ENCODE measurements at places on chromosomes 7 and 10. TPM values are rescaled to one million over a fixed set of nuclear protein-coding genes. Genes with fewer than 3 reads are reported as not detected.

DNA sequence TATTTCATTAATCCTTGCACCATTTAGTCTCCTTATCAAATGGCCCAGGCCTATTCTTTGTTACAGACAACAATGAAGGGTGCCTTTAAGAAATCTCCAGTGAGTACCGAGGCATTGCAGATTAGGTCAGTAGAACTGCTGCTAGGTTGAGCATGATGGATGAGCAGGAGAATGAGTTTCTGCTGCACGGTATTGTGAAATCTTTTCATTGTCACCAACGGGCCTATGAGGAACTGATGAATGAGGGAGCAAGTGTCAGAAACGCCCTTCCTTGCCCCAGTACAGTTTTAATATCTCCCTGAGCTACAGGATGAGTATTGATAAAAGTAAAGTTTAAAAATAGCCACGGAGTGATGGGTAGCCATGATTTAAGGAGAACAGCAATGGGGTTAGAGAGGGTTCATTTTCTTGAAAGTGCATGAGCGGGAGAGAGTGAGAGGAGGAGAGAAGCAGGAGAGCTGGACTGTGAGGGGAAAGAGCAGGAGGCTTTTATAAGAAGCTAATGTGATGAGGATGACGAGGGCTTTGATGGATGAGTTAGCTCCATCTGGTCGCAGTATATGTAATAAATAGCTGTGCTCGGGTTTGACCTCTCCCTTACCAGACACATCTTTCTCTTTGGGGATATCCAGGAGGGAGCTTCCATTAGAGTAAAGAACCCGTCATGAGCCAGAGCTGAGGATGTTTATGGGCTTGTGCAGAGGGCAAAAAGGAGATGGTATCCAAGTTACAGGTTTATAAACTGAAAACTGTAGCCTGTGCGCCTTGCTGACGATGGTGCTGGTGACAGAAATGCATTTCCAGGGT lies 526.1 kb downstream of the LRMDA start:
- DNase-seq = no peak

- no peak for DNase-seq
Observed at GRCh38 chr7:45027774-45028114, 27.7 kb downstream of the CCM2 start.

The PRSS37 gene
- total RNA-seq = not detected

The JCAD gene
- 29.2 TPM for total RNA-seq

- no peak for DNase-seq
Observed at GRCh38 chr7:105587909-105588635, 6.8 kb upstream of the EFCAB10 start.

DNA sequence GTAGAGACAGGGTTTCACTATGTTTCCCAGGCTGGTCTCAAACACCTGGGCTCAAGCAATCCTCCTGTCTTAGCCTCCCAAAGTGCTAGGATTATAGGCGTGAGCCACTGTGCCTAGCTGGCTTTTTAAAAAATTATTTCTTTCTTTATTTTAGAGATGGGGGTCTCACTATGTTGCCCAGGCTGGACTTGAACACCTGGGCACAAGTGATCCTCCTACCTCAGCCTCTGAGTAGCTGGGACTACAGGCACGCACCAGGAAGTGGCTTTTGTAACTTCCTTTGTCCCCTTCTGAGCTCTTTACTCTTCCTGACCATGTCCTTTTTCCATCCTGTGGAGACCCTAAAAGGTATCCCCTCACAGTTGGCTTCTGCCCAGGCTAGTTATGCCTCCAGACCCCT lies 2.1 kb upstream of the MYOZ1 start:
- no peak for DNase-seq

GRCh38 chr10:123611876-123612275 lies 54.3 kb upstream of the GPR26 start:
- DNase-seq = no peak

The ATP6V0A4 gene
- not detected for total RNA-seq

The FIGNL1 gene
- 4.6 TPM for total RNA-seq

The TRIM50 gene
- total RNA-seq = not detected

The AS3MT gene
- 10.0 TPM for total RNA-seq

DNA sequence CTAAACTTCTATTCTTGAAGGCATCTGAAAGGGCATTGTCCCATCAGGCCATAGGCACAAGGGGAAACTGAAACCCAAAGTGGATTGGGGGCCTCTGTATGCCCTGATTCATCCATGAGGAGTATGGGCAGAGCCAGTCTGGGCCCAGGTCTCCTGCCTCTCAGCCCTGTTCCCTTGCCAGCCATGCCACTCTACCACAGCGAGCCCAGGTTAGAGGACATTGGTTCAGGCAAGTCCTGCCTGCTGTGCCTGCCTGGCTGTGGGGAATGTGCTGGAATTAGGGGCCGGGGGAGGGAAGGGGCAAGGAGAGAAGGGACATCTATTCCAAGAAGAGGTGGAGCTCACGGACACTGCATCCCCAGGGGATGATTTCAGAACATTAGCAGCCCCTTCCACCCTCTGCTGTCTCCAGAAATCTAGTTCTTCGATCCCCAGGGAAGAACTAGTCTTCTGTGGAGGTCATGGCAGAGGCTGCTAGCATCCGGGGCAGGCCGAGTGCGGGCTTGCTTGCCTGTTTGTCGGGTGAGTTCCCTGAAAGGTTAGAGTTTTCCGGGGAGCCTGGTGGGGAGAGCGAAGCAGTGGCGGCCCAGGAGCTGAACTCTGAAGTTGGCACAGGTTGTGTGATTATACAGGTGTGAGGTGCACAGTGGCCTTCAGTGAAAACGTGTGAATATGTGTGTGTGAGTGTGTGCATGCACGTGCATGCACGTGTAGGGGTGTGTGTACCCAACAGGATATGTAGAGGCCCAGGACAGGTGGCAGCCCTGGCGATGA lies 37.8 kb downstream of the TBATA start:
- DNase-seq = no peak

GRCh38 chr7:69422574-69422985 lies 175.7 kb upstream of the AUTS2 start:
- no peak for DNase-seq

DNA sequence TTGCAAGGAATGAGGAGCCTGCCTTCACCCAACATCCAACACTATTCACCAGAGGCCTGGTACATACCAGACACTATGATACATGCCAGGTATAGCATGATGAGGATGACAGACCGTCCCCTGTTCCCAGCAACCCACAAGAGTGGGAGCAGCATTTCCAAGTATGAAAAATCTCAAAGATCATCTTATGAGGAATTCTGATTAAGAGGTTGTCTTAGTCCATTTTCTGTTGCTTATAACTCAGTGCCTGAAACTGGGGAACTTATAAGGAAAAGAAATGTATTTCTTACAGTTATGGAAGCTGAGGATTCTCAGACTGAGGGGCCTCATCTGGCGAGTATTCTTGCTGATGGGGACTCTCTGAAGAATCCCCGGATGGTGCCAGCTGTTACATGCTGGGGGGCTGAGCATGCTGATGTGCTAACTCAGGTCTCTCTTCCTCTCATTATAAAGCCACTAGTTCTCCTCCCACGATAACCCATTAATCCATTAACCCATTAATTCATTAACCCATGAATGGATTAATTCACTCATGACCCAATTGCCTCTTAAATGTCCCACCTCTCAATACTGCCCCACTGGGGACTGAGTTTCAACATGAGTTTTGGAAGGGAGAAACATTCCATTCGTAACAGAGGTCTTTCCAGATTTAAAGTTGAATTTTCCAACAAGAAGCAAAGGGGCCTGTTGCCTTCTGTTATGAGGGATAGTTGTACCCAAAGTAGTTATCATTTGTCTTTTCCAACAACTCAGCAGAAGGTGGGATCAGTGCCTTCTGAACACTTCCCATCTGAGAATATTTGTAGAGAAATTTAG lies 173.9 kb downstream of the HERPUD2 start:
- DNase-seq = no peak

- DNase-seq = no peak
Observed at GRCh38 chr10:118042827-118043242, 3.9 kb downstream of the RAB11FIP2 start.

The GPNMB gene
- total RNA-seq = 130 TPM

GRCh38 chr7:149732111-149732561 lies 41.3 kb downstream of the ZNF467 start:
- peak; percentile 74 for DNase-seq

The OPN4 gene
- 0.89 TPM for total RNA-seq

The CLCN1 gene
- total RNA-seq = not detected

DNA sequence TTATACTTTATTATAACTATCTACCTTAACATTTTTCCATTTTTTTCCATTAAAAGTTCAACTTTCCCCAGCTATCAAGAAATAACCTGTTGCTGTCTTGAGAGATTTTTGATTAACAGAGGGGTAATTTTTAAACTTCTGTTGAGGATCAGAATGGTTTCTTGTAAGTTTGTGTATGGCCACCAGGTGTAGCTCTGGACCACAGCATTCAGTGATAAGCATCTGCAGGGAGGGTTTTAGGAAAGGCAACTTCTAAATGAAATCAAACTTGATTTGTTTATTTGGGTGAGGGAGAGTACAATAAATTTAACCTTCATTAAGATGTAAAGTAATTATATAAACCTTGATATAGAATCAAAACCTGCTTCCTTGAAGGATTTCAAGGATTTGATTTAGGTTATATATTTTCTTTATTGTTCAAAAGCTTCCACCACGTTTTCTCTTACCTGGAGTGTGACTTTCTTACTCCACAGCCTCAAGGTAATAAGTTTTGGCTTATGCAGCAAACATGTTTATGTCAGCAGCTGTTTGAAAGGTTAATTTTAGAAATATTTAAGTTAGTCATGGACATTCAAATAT lies 153.3 kb downstream of the STK31 start:
- no peak for DNase-seq

DNA sequence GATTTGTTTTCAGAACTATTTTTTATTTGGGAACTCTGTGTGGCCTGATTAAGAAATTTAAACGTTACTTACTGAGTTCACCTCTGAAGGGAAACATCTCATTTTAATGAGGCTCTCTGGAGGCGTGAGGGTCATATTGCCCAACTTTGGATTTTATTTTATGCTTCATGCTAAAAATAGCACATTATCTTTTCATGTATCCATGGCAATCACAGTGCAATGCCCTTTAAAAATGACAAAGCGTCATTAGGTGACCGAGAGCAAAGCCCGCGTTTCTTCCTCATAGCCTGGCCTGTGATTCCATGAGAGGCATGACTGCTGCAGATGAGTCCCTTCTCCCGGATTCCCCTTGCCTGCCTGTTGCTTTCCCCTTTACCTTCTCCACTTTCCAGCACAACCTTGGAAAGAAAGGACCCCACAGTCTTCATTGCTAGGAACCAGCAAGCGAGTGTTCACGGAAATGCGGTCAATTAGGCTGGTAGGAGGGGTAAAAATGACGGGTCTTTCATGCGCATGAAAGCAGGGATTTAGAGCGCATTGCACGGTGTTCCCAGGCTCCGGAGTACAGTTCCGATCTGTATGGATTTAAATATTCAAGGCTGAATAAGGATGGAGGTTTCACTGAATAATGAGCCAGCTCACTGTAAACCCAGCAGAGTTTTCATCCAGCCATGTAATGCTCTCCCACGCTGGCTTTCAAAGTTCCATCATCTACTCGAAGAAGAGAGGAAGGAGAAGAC lies 98.2 kb upstream of the PITRM1 start:
- no peak for DNase-seq

GRCh38 chr7:113774182-113774807 lies 144.5 kb downstream of the PPP1R3A start:
- DNase-seq = no peak

The ANKRD61 gene
- not detected for total RNA-seq

- no peak for DNase-seq
Observed at GRCh38 chr10:95352684-95353083, 61.9 kb upstream of the PDLIM1 start.

DNA sequence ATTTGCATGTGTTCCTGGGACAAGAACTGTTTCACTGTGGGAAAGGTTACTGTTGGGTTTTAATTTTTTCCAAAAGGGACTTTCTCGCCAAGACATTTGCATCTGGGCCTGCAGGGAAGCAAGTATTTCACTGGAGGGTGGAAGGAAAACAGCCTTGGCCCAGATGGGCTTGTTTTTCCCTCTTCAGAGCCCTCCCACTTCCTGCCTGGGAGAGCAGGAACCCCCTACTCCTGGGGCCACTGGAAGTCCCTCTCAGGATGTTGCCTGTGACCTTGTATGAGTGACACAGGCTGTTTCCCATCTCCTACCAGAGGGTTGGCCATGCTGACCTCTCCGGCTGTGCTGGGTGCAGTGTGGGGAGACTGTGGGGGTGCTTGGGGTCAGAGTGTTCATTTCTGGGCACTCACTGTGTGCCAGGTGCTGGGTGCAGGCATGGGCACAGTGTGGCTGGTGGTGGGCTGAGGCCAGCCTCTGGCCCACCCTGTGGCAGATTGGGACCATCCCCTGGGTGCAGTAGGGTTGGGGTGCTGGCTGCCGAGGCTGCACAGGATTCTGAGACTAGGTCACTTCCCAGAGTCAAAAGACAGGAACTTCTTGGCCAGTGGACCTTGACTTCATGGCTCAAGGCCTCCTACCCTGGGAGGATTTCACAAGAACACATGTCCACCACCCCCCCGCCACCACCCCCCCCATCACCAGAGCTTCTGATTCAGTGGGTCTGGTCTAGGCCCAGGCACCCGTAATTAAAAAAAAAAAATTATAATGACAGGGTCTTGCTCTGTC lies 10.2 kb downstream of the TSPAN15 start:
- DNase-seq = no peak

DNA sequence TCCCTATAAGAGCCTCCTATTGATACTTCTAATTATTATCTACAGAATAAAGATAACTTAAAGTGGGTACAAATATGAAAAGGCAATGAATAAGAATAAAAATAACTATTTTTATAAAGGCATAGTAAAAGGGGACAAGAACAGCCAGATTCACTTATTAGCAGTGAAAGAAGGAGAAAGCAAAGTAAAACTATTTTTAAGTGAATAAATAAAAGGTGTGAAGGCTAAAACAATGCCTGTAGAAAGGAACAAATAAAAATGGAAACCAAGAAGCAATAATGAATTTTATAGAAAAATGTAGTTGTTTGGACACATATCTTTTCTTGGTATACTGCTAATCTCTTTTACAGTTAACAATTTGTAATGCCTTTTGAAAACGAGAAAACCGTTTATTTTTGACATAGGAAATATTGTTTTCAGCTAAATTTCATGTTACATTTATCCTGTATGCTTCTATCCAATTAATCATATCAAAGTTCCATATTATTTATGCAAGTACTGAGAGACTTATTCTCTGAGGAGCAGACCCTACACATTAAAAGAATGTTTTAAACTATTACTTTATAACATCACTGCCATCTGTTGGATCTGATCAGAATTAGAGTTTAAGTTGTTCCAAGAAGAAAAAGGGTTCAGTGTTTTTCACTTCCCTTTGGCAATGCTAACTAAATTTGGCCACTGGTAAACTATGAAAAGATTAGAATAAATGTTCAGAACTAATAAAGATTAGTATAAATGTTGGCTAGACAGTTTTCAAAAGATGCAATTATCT lies 59.1 kb downstream of the ARMC3 start:
- DNase-seq = no peak

The CHAT gene
- not detected for total RNA-seq

DNA sequence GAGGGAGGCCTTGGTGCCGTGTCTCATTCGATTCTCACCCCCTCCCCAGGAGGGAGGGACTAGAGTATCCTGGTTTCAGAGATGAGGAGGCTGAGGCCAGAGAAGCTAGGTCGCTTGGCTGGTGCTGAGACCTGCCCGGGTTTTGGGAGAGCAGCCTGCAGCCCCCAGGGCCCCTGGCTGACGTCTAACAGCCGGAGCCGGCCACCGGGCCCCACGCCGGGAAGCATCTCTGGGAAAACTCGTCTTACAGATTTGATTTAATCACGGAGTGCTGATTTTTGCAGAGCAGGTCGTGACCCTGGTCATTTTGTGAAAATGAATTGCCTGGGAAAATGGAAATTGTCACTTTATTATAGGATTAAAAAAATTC lies 97.5 kb downstream of the MICALL2 start:
- no peak for DNase-seq

The WNT2 gene
- total RNA-seq = 1.2 TPM

The PHKG1 gene
- 23.6 TPM for total RNA-seq

- no peak for DNase-seq
Observed at GRCh38 chr10:67242528-67242927, 316.7 kb downstream of the LRRTM3 start.
